Lower lobe of right lung (tissue), 2 donors: ENCODE measurements at places on chromosomes 16 and 17. TPM values are rescaled to one million over a fixed set of nuclear protein-coding genes. Genes with fewer than 3 reads are reported as not detected.

GRCh38 chr16:24671455-24671954 is 57.9 kb upstream of the TNRC6A start:
- peaks cover 12% of the 10 kb centered on the region for H3K4me1 ChIP-seq
- no peak overlapping the region for H3K27ac ChIP-seq
- H3K27me3 ChIP-seq: no peaks in the 10 kb centered on the region
- no peak overlapping the region for H3K4me3 ChIP-seq

- no peak overlapping the region for H3K27ac ChIP-seq
- H3K4me3 ChIP-seq: no peak overlapping the region
- no peaks in the 10 kb centered on the region for H3K27me3 ChIP-seq
- peaks cover 70% of the 10 kb centered on the region for H3K36me3 ChIP-seq
Observed at GRCh38 chr16:70784692-70785555, 16.0 kb downstream of the VAC14 start.

GRCh38 chr17:82323514-82324234 is 6.3 kb upstream of the CD7 start:
- peaks cover 7% of the 10 kb centered on the region for H3K36me3 ChIP-seq
- H3K4me3 ChIP-seq: no peak overlapping the region
- no peak for DNase-seq

- no peaks in the 10 kb centered on the region for H3K36me3 ChIP-seq
- no peak overlapping the region for H3K4me3 ChIP-seq
- H3K27ac ChIP-seq: peak overlapping the region; percentile 70
Observed at GRCh38 chr17:68054296-68054900, 18.9 kb downstream of the KPNA2 start.

GRCh38 chr17:75163074-75163473 is 8.8 kb upstream of the JPT1 start:
- no peaks in the 10 kb centered on the region for H3K27me3 ChIP-seq
- no peaks in the 10 kb centered on the region for H3K4me1 ChIP-seq
- no peak overlapping the region for H3K4me3 ChIP-seq
- peaks cover 36% of the 10 kb centered on the region for H3K36me3 ChIP-seq
- no peak for DNase-seq
- H3K27ac ChIP-seq: no peak overlapping the region

DNA sequence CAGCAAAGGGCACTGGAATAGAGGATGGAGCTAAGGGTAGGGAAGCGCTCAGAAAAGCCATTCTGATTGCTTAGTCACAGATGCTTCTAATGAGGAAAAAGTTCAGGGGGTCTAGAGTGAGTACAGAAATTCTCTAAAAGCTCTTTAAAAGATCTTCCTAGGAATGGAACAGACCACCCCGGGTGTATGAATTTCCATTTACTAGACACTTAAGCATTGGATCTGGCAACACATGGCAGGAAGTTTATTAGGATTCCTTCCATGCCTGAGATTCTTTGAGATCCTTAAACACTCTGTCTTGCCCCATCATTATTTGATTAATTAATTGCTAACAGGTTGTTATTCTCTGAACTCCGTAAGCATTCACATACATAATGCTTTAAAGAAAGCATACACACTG is 8.5 kb downstream of the KRTAP9-7 start:
- DNase-seq: no peak
- no peaks in the 10 kb centered on the region for H3K36me3 ChIP-seq

GRCh38 chr17:80035937-80036714 is at the start of gene CCDC40:
Gene CCDC40 (plus strand): TSS chr17:80036642. CDS start chr17:80036663, 21 bp downstream.
- no peaks in the 10 kb centered on the region for H3K27me3 ChIP-seq
- H3K36me3 ChIP-seq: no peaks in the 10 kb centered on the region
- H3K27ac ChIP-seq: peak within 1 kb of the TSS; percentile 97
- H3K4me3 ChIP-seq: peak within 1 kb of the TSS; percentile 94
- H3K4me1 ChIP-seq: peaks cover 14% of the 10 kb centered on the region

DNA sequence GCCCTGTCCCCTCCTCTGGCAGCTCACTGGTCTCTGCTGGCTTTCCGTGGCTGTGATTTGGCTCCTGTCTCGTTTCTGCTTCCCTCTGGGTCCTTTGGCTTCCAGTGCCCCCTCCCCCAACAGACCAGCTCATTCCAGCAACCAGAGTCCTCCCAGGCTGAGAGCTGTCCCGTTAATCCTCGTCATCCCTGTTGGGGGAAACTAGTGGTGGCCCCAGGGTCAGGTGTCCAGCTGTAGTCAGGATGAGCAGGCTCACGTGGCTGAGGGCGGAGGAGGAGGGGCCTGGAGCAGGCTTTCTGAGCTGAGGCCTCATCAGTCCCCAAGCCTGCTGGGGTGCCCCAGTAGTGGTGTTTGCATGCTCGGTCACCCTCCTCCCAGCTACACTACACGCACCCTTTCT is 10.7 kb upstream of the CBX4 start:
- H3K36me3 ChIP-seq: no peaks in the 10 kb centered on the region
- H3K4me3 ChIP-seq: no peak overlapping the region
- no peak overlapping the region for H3K27ac ChIP-seq
- no peak for DNase-seq

GRCh38 chr17:65407017-65407416 is 154.4 kb downstream of the AXIN2 start:
- H3K4me1 ChIP-seq: no peaks in the 10 kb centered on the region
- H3K36me3 ChIP-seq: no peaks in the 10 kb centered on the region
- H3K4me3 ChIP-seq: no peak overlapping the region
- no peak overlapping the region for H3K27ac ChIP-seq
- no peaks in the 10 kb centered on the region for H3K27me3 ChIP-seq

GRCh38 chr17:50692448-50693035 is 15.2 kb downstream of the ANKRD40 start:
- peaks cover 58% of the 10 kb centered on the region for H3K36me3 ChIP-seq
- H3K4me1 ChIP-seq: peaks cover 57% of the 10 kb centered on the region
- no peak for DNase-seq

DNA sequence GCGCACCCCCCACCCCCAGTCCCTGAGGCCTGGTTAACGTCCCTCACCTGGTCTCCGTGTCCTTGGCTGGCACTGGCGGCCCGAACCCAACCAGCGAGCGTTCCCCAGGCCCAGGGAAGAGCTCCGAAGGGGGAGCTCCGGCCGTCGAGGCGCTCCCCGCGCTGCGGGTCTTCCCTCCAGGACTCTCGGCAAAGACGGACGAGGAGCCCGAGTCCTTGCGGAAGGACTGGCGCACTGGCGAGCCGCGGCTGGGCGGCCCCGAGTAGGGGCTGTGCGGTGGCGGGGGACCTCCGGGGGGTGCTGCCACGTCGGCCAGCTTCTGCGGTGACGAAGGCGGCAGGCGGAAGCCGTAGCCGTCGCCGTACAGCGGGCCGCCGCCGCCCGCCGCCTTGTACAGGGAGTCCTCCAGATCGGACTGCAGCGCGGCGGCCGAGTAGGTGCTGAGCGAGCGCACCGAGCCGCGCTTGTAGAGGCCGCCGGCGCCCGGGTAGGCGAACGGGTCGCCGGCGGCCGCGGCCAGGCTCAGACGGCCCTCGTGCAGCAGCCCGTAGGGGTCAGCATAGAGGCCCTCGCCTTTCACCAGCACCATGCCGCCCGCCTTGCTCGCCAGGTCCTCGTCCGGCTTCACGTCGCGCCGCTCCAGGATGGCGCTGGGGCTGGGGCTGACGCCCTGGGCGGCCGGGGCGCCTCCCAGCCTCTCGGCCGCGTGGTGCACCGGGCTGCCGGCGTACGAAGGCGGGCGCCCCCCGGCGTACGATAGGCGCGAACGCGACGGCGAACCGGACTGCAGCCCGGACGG is 44.1 kb downstream of the SRCIN1 start:
- H3K27ac ChIP-seq: no peak overlapping the region
- peaks cover 40% of the 10 kb centered on the region for H3K4me1 ChIP-seq
- no peaks in the 10 kb centered on the region for H3K36me3 ChIP-seq
- H3K27me3 ChIP-seq: peaks cover 70% of the 10 kb centered on the region
- no peak overlapping the region for H3K4me3 ChIP-seq
- peak; percentile 32 for DNase-seq

- peaks cover 31% of the 10 kb centered on the region for H3K4me1 ChIP-seq
- DNase-seq: peak; percentile 75
- H3K27me3 ChIP-seq: no peaks in the 10 kb centered on the region
Observed at GRCh38 chr16:48542020-48542473, 67.9 kb downstream of the N4BP1 start.

Gene KRT32
- total RNA-seq: not detected

Gene IL17C
- not detected for total RNA-seq

Gene QPRT
- total RNA-seq: 11.0 TPM

Gene ANKRD11
- total RNA-seq: 127 TPM

Gene ENO3
- 8.2 TPM for total RNA-seq

Gene DLX3
- 0.38 TPM for total RNA-seq

Gene KCNG4
- total RNA-seq: not detected
